Skeletal muscle cell (primary cell): ENCODE measurements at places on chromosomes 3 and 15.

DNA sequence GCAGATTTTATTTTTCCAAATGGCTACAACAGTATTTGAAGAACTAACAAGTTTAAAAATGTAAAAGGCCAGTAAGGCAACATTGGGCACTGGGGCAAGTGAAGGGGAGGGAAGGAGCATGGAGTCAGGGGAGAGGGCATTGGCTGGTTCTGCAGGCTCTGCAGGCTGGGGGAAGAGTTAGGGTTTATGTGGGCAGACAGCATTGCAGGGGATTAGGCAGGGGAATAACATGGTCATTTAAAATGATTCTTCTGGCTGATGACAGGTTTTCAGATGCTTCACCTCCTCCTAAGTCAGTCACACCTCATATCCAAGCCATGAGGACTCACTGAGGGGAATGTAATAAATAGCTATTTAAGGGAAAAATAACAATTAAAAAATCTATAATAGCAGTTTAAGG, 52.6 kb downstream of the BTD start:
- DNase-seq, result no peak

- DNase-seq, result no peak
Observed at GRCh38 chr3:81761904-81762580, 597 bp upstream of the GBE1 start.

GRCh38 chr15:31510057-31510456, 183.4 kb downstream of the KLF13 start:
- no peak for DNase-seq

GRCh38 chr3:871651-872050, 221.2 kb upstream of the CNTN6 start:
- DNase-seq, result no peak

DNA sequence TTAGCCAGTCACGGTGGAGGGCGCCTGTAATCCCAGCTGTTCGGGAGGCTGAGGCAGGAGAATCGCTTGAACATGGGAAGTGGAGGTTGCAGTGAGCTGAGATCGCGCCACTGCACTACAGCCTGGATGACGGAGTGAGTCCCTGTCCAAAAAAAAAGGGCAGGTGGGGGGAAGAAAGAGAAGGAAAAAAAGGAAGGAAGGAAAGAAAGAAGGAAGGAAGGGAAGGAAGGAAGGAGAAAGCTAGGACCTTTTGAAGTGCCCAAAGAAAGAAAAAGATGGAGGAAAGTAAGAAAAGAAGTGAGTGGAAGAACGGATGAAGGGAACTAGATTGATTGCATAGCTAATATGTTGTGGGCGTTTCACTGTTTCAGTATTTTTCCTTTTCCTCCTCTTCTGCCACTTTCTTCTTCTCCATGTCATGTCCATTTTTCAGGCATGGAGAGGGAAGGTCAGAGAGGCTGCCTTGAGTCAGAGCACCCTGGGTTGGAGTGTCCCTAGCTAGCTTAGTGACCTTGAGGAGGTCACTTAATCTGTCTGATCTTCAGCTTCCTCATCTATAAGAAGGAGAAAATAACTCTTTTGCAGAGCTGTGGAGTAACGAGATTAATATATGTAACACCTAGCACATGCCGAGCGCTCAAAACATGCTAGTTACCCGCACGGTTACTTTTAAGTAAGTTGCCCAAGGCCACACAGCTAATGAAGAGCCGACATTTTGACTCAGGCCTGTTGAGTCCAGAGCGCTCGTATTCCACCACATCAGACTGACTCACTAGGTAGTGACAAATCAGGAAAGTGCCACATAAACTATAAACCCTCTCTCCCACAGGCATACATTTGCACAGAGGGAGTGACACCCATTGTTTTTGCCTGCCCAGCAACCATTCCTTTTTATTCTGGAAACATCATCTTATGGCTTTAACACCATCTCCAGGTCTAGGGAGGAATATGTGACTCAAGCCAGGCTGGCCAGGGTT, 42.2 kb downstream of the BHLHE40 start:
- peak; percentile 33 for DNase-seq

- peak; percentile 63 for DNase-seq
Observed at GRCh38 chr3:197083486-197083885, 53.9 kb upstream of the MELTF start.

- no peak for DNase-seq
Observed at GRCh38 chr3:149058602-149059001, 27.7 kb downstream of the HLTF start.

GRCh38 chr15:25735550-25736384, 127.4 kb downstream of the ATP10A start:
- DNase-seq, result no peak

DNA sequence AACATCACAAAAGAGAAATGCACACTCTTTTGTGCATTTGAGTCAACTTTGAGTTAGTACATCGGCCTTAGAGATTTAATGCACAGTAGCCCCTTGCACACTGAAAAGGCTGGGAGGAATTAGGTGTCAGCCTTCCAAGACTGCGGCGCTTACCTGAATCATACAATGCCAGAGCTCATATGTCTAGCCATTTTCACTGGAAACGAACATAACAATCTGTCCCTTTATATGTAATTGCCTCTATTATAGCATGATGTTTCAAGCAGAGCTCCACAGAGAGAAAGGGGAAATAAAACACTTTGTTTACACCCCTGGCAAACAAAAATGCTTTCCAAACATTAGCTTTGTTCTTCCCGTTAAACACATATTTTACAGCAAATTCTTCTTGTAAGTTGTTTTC, 315.7 kb upstream of the SLCO3A1 start:
- DNase-seq, result no peak

- no peak for DNase-seq
Observed at GRCh38 chr3:130529486-130530215, 12.7 kb downstream of the COL6A6 start.

GRCh38 chr3:69426291-69426966, 40.5 kb upstream of the FRMD4B start:
- DNase-seq, result no peak

DNA sequence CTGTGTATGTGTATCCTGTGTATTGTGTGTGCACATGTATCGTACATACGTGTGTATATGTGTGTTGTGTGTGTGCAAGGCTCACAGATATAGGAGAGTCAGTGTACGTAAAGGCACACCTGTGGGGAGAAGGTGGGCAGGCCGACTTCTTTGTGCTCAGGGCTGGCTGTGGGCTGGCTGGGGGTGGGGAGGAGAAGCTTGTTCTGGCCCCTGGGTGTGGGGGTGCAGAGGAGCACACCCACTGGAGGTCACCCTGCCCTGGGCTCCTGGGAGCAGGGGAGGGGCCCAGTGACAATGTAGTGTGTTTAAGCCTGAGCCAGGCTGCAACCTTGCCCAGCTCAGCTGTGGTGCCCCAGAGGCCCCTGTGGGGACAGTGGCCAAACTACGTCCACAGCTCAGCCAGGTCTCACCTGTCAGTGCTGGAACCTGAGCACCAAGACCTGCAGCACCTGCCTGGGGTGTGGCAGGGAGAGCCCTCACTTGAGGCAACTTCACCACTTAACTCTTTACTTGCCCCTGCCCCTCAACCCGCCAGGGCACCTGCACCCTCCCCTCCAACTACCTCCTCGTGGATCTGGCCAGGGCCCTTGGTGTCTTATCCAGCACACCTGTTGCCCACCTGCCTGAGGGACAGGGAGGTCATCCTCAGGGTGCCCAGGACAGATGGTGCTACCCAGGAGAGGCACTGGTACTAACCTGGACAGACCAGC, 2.6 kb upstream of the HHATL start:
- no peak for DNase-seq

DNA sequence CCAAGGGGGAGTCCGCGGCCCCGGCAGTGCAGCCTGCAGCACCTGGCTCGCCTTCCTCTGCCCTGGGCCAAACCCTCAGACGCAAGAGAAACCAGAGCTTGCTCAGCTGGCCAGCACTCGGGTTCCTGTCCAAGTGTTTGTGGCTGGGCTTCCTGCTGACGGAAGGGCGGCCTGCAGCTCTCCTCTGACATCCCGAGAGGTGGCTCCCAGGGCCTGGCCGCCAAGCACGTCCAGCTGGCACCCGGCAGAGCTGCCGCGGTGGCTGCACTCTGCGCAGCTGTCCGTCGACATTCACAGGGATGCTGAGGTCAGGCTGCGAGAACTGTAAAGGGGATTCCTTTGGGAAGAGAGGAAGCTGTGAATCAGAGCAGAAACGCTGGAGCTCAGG, 85.6 kb downstream of the CPN2 start:
- peak; percentile 98 for DNase-seq

- DNase-seq, result no peak
Observed at GRCh38 chr3:159907828-159908227, 80.8 kb upstream of the IL12A start.
